Natural killer cell (primary cell): ENCODE measurements at places on chromosomes 1 and 21. TPM values are rescaled to one million over a fixed set of nuclear protein-coding genes. Genes with fewer than 3 reads are reported as not detected.

DNA sequence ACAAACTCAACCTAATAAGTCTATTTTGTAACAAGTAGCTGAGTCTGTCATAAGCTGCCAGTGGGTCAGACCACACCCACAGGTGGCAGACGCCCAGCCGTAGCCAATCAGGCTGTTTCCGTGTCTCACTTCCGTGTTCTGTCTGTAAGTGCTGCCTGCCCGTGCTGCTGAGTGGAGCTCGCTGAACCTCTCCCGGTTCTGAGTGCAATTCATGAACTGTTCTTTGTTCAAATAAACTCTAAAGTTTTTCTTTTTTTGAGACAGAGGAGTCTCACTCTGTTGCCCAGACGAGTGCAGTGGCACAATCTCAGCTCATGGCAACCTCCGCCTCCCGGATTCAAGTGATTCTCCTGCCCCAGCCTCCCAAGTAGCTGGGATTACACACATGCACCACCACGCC is 25.1 kb downstream of the POFUT2 start:
- DNase-seq, result no peak

DNA sequence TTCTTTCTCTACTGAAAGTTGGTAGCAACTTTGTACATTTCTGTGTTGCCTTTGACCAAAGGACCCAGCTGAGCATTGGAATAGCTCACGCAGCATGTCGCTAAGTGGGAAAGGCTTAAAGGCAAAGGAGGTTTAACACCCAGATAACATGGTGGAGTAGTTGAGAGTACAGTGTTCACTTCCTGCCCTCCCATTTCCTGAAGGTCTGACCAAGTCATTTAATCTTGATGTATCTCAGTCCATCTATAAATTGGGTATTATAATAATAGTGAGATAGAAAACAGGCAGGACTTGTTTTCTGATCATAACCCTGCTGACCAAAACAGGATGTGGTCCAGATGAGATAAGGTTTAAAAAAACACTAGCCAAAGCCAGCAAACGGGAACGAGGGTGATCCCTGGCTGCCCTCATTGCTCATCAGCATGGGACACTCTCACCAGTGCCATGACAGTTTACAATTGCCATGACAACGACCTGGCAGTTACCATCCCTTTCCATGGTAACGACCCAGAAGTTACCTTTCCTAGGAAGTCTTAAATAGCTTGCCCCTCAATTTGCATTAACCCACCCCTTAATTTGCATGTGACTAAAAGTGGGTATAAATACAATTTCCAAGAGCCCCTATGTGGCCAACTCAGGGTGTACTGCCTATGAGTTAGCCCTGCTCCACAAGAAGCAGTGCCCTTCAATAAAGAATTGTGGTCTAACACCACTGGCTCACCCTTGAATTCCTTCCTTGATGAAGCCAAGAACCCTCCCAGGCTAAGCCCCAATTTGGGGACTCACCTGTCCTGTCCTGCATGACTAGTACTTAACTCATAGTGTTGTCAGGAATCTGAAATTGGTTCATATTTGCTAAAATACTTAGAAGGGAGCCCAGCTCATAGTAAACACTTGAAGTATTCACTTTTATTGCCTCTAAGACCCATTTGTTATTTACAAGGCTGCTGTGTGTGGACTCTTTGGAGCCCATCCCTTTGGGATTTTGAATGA is 28.4 kb upstream of the FHAD1 start:
- DNase-seq, result no peak

DNA sequence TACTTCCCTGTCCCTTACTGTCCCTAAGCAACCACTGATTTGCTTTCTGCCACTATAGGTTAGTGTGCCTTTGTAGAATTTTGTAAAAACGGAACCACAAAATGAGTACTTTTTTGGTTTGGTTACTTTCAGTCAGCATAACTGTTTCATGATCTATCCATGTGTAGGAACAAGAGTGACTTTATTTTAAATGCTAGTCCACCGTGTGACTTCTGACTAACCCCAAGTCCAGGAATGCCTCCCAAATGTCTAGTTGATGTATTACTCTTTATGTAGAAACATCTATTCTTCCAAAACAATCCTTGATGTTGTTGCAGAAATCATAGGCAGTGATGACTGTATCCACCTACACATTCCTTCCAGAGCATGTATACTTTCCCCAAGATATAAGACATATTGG is 21.3 kb downstream of the ATPAF1 start:
- no peak for DNase-seq

MASP2 gene
- 0.16 TPM for total RNA-seq

KIRREL1 gene
- total RNA-seq, result not detected

DCDC2B gene
- not detected for total RNA-seq

ITGB2 gene
- total RNA-seq, result 1,393 TPM

KCNJ9 gene
- total RNA-seq, result not detected
